ENCODE measurements at places on chromosomes 5 and 9.

DNA sequence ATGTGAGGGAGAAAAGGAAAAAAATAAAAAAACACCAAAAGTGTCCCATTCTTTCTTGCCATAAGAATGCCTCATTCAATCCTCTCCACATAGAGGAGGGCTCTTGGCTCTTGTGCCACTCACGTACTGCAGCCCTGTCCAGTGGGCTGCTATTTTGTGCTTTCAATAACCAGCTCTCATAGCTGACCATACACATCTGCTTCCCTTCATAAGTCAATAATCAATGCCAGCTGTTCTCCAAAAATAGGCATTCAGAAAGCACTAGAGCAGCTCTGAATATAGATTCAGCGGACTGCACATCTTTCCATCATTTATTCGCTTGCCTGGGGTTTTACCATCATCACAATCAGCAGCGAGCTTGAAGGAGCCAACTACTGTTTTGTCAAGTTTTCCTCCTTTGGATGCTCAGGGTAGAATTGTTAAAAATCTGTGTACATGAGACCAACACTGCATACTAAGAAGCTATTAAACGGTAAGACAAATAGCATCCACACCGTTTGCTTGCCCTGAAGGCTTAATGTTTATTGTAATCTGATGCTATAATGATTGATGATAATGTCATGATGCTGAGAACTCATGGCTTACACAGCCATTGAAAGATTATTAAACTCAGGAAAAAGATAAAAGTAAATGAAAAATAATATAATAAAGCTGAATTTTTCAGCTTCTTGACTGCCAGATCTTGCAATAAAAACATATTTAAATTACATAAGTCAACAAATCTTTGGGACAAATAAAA, 80.0 kb downstream of the OXCT1 start:
- DNase-seq: no peak

DNA sequence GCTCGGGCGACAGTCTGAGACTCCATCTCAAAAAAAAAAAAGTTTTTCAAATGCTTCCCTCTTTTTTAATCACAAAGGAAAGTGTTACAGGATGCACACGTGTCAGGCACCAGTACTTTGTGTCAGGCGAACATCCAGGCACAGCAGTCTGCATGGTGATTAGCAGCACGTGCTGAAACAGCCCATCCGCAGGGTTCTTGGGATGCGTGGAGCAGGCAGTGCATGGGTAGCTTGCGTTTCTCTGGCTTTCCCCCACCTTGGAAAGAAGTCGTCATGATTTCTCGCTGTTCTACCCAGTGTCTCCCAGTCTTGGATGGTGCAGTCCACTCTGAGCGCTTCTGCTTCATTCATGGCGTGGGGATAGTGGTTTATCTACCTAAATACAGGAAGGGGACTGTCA, 35.4 kb downstream of the GPR107 start:
- no peak for DNase-seq

DNA sequence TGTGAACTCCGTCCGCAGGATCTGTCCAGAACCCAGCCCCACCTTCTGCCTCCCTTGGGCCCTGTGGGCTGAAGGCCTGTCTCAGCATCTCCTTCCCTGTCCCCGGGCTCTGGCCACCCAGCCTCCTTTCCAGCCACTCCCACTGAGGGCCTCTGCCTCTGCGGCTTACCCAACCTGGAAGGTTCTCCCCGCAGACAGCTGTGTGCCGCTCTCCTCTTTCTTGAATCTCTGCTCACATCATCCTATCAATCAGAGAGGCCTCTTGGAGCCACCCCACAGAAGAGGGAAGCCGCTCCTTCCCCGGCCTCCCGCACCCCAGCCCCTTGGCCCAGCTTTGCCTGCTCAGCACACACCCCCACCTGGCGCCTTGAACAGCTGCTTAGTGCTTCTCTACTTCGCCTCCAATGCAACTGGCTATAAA, 81.5 kb upstream of the UNC5A start:
- DNase-seq: no peak

- DNase-seq: no peak
Observed at GRCh38 chr5:139178935-139179334, 19.2 kb downstream of the SIL1 start.

DNA sequence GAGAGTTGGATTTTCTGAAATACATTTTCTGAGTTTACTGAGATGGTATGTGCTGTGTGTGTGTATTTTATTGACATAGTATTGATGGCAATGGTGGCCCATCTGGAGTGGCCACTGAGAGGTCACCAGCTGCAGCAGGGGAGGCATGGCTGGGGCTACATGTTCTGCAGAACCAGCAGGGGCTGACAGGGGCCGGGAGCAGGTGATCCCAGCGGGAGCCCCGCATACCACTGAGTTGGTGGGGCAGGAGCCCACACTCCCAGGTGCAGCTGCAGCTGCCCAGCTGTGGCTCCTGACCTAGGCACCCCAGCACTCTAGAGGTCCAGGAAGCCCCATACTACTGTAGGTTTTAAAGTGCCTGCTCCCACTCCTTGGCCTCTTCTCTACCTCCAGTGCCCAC, 1044.2 kb upstream of the CDH9 start:
- DNase-seq: no peak

GRCh38 chr5:62152394-62153087, 153.5 kb upstream of the KIF2A start:
- peak; percentile 73 for DNase-seq

DNA sequence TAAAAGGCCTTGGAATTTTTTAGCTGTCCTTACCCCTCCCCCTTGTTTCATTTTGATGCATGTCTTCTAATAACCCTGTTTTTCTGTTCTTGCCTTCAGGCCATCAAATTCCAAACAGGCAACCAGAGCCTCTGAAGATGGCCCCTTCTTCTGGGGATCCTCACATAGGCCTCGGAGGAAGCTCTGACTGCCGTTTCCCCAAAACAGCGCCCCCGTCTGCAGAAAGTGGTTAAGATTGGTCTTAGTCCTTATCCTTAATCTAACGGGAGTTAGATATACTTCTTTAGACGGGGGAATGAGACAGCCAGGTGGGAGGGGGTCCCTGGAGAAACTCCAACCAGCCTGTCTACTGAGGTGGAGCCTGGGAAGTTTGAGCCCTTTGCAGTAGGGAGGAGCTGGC, 226.3 kb upstream of the ZNF608 start:
- no peak for DNase-seq

DNA sequence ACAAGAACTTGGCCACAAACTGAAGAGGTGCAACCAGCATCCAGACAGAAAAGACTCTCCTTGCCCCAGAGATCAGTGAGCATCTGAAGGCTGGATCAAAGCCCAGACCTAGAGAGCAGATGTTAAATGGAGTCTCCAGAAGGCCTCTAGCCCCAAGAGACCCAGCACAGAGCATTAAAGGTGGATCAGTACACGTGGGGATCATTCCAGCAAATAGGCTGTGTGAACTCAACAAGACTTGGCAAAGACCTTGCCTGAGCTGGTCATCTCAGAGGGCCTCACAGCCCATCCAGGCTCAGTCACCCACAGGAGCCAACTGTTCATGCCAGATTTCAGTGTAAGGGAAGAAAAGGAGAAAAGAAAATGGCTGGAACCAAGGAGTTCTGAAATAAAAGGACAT, 214.0 kb downstream of the ENC1 start:
- no peak for DNase-seq

- DNase-seq: no peak
Observed at GRCh38 chr5:17912794-17913193, 278.5 kb downstream of the TAF11L14 start.

- no peak for DNase-seq
Observed at GRCh38 chr9:109787735-109788134, 7.7 kb downstream of the PALM2AKAP2 start.

GRCh38 chr9:136361047-136361753, 2.3 kb downstream of the DNLZ start:
- DNase-seq: no peak

DNA sequence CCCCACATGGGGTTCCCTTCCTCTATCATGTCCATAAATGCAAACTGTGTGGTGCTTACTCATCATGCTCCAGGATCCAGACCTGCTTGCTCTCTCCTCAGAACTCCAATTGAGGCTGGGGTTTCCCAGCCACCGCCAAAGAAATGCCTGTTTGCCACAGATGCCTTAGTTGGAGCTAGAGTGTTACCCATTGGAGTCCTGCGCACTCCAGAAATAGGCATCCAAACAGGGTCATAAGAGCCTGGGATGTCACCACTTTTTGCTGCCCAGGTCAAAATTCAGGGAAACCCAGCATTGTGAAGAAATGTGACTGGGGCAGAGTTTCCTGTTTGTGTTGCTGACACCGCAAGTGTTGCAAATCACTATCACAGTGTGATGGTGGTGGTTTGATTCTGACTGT, 60.7 kb upstream of the SPDL1 start:
- DNase-seq: no peak

- DNase-seq: no peak
Observed at GRCh38 chr5:172828911-172829431, 5.1 kb upstream of the ERGIC1 start.

DNA sequence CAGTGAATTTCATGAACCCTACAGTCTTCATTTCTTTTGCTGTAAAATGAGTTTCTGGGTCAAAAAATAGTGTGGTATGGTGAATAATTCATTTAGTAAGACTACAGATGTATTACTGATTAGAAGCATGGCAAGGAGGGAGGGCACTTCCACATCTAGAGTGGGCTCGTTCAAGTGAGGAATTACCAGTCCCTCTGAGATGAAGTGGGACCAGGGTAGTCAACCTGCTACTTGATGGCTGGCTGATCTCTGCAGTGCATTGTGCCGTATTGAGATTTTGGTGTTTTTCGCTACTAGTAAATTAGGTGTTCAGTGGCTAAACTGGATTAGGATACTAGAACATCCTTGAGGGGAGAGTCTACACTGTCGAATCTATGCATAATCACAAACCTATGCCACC, 10.8 kb downstream of the CDC37L1 start:
- no peak for DNase-seq

DNA sequence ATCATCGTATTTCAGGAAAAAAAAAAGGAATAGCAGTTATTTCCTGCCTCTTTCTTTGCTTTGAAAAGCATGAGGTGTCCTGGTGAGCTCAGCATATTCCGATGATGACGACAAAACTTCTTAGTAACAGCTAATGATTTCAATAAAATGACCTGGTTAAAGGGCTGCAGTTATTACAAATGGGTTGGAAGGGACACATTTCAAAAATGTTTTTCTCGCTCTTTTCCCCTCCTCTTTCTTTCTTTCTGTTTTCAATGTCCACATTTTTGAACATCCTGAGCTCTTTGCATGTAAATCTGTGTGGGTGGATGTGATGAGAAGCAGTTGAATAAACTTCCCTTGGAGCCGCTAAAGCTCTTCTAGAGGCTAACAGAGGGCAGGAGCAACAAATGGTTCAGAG, 186.8 kb upstream of the SLC27A6 start:
- no peak for DNase-seq

- DNase-seq: no peak
Observed at GRCh38 chr5:172049226-172049796, 42.9 kb upstream of the FBXW11 start.

DNA sequence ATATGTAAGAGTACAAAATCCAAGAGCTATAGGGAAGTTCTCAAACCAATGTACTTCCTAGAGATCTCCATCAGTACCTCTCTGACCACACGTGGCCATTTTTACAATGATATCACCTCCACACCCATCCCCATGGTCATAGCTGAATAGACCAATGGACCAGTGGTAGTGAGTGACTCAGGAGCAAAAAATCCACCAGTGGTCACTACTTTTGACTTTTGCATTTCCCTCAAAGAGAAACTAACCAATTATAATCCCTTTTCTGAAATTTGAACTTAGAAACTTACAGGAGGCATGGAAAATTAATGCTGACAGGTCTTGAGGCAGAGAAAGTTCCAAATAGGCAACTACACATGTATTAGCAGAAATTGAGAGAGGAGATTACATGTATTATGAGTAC, 238.4 kb downstream of the TRPM3 start:
- DNase-seq: no peak

- no peak for DNase-seq
Observed at GRCh38 chr5:53649352-53649751, 88.9 kb downstream of the NDUFS4 start.

GRCh38 chr5:144369006-144369405, 198.3 kb downstream of the KCTD16 start:
- DNase-seq: peak; percentile 76

DNA sequence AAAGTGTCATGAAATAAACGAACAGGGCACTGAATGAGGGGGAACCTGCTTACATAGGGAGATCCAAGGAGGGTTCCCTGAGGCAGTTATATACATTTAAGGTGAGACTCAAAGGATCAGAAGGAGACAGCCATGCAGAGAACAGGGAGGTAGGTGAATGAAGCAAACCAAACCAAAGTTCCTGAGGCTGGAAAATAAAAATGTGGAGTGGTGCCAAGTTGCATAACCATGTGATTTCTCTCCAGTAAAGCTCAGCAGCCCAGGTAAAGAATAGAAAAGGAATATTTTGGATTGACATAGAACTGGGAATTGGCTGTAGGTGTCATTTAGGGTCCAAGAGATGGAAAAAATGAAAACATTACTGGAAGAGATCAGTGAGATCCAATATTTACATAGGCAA, 110.7 kb downstream of the CAAP1 start:
- no peak for DNase-seq

DNA sequence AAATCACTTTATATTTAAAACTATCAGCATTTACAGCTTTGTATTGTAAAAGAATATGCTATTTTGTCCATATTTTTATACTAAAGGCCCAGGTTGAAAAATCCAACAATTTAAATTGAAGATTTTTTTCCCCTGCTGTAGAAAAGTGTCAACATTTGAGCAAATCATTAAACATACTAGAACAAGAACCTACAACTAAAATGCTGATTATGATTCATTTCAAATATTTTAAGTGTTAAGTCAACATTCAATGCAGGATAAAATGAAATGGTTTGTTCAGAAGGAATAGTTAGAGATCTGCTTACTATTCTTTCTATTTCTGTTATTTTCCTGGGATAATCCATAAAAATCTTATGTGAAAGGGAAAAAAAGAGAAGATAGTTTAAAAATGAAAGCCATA, 866.5 kb upstream of the DMAC1 start:
- DNase-seq: peak; percentile 25

DNA sequence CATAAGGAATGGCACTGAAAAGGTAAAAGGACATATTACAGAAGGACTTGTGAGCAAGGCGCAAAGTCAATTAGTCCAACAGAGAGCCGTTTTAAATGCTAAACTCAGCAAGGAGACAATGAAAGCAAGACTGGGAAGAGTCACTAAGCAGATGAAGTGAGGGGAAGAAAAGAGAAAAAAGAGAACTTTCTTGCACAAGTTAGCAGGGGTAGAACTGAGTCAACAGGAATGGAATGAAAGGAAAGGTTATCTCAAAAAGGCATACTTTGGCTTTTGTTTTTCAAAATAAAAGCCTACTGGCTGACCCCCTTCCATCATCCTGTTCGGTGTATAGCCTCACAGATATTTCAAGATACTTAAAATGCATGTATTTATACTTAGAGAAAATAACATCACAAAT, 75.0 kb downstream of the NR6A1 start:
- no peak for DNase-seq

DNA sequence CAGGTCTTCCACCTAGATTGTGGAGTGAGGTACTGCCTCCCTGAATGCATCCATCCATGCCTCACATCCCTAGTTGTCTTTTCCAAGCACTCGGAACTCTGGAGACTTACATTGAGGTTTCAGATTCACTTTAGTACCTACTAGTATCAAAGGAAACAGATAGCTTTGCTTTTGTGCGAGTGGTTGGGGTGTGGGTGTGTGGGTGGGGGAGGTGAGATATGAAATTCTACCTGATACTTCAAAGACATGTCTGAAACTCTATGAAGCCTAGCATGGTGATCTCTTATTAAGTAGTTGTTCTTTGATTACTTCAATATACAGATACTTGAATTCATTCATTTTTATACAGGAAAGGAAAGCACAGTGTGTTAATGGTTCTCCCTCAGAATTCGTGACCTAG, 64.4 kb downstream of the MCCC2 start:
- DNase-seq: no peak

- DNase-seq: no peak
Observed at GRCh38 chr5:6570530-6570929, 62.3 kb downstream of the NSUN2 start.

- DNase-seq: no peak
Observed at GRCh38 chr5:78541086-78541654, 107.4 kb downstream of the LHFPL2 start.
